ENCODE measurements at places on chromosomes 4 and X. TPM values are rescaled to one million over a fixed set of nuclear protein-coding genes. Genes with fewer than 3 reads are reported as not detected.

DNA sequence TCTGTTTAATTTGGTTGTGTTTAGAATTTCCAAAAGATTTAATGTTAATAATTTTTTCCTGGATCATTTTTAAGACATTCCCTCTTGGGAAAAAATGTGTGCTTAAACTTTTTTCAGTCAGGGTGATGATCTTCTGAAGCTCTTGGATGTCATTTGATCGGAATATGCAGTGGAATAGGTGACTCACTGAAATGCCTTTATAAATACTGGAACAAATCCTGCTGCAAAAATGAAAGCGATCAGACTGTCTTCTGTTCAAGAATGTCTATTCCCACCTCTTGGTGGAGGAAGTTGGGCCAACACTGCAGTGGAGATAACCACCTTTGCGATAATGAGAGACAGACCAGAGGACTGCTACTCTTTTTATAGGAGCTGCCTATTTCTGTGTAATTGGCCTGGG, 46.7 kb downstream of the LARP1B start:
- DNase-seq: no peak

DNA sequence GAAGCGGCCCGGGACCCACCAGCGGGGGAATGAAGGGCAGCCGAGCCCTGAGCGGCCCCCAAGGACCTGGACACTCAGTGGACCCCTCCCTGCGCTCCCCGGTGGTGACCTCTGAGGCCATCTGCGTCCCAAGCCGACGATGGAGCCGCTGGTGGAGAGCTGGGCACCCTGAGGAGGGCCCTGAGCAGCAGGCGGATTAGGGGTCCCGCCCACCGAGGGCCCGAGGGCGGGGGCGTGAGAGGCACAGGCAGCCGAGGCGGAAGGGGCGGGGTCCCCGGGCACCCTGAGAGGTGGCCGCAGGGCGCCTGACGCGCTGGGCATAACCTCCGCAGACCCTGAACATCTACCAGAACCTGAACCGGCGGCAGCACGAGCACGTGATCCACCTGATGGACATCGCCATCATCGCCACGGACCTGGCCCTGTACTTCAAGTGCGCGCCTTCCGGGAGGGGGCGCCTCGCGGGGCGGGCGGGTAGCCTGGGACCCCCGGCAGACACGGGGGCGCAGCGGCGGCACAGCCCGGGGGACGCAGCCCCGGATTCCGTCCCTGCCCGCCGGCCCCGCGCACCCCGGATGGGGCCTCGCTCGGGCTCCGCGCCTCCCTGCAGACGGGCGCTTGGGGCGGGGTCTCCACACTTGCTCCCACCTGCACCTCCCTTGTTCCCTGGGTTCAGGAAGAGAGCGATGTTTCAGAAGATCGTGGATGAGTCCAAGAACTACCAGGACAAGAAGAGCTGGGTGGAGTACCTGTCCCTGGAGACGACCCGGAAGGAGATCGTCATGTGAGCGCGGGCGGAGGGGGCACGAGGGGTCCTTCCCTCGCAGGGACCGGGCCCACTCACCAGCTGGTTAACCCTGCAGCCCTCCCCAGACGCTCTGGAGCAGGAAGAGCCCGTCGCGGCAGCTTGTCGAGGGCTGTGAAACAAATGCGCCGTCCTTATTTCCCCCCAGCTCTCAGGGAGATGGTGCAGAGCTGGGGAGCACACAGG, 10.3 kb downstream of the ATP5ME start:
- DNase-seq: peak; percentile 64

DNA sequence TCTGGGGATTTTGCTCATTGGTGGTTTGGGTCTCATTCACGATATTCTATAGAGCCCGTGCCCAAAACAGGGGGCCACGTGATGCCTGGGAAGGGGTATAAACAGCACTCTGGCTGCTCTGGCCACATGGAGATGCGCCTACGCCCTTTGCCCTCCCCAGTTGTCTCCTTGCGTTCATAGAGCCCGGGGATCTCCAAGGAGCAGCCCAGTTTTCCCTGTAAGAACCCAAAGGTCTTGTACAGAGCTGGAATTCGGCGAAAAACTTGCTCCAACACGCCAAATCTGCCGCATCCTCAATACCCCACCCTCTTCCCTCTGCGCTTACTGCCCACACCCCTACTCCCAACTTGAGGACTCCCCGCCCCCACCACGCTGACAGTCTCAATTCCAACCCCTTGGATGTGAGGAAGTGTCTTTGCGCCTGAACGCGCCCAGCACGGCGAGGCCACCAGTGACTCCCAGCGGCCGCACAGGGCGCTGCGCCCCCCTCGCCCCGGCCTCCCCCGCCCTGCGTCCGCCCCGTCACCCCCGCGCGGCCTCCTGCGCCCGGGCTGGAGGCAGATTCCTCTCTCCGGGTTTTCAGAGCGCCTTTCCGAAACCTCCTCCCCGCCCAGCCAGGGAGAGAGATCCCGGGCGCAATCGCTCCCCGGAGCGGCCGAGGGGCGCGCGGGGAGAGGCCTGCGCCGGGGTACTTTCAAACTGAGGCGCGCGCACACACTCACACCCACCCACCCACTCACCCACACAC, at the start of gene NHS:
NHS (plus strand) TSS at position 582 of the 748 bp plus-strand sequence. CDS start 558 bp downstream, outside the sequence.
- peak; percentile 72 for DNase-seq

- DNase-seq: no peak
Measured at GRCh38 chrX:20015945-20016615, 25.2 kb upstream of the BCLAF3 start.

GRCh38 chr4:132958457-132959263, 190.4 kb upstream of the PCDH10 start:
- no peak for DNase-seq

DNA sequence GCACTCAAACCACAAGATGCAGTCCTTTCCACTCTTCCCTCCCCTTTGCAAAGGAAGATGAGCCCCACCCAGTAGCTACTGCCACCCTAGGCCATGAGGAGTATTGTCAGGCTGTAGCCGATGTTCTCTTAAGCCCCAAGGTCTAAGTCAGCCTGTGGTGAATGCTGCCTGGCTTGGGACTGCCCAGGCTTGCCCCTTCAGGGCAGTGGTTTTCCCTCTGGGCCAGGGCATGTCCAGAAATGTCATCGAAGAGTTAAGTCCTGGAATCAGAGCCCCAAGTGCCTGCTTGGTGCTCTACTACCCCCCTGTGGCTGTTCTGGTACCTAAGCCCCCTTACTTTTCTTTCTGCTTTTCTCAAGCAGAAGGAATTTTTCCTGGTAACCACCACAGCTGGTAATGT, 11.8 kb upstream of the PGK1 start:
- DNase-seq: no peak

DNA sequence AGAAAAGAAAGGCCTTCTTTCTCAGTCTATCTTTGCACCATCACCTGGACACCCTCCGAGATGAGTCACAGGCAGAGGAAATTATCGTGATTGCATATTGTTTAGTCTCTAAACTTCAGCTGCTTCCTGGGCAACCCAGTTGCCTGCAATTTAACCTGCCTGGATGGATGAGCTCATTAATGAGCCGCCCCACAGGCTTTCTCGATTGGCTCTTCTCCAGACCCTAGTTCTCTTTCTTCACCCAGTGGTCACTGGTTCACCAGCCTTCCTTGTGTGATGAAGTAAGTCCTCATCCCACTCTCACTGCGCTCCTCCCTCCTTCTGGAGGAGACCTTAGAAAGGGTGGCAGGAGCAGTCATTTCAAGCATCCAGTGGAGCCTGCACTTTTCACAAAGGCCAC, 94.4 kb downstream of the SOWAHB start:
- no peak for DNase-seq

DNA sequence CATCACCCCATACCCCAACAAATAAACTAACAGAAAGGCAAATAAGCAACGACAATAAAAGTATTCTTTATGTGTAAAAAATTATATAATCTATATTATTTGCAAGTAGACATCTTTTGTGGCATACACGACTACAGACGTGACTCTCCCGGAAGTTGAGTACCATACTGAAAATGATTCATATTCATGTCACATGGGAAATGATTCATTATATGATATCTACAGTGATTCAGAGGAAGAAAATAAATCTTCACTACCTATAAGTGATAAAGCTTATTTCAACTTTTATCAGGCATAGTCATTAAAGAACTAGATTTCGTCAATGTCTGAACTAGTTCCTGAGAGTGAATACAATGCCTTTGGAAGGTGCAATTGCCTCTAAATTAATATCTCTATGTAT, 4.6 kb upstream of the ANTXR2 start:
- no peak for DNase-seq

DNA sequence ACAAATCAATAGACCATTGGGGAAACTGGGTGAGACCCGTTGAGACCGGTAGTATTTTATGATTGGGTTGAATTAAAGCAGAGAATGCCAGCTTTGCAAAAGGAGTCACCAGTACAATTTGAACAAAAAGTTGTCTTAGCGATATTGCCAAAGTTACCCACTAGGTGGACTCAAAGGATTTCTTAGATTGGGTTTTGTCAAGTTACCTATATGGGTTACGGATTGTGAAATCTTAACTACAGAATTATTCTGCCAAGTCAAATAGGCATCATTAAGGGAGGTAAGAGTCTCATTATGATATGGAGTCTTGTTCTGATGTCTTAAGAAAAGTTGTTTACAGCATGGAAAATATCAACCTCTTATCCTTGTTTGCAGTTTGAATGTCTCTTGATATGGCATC, 15.0 kb upstream of the CT47A1 start:
- no peak for DNase-seq

DNA sequence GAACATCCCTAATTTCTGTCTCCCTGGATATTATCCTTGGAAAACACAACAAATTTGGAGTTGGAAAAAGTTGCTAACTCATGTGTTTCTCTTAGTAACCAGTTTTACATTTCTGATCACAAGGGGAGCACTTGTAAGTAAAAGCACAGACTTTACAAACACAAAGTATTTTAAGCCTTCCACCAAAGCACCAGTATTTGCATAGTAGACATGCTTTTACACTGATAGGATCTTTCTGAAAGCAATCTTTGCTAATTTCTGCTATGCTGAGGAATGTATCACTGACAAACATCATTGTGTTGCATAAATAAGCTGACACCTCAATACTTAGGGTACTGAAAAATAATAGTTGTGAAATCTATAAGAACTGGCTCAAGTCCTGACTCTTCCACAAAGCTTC, 100.6 kb downstream of the MID1 start:
- no peak for DNase-seq

- no peak for DNase-seq
Measured at GRCh38 chr4:114021451-114021850, 42.0 kb upstream of the ARSJ start.

- DNase-seq: no peak
Measured at GRCh38 chr4:38080061-38080974, 120.1 kb downstream of the PTTG2 start.

GRCh38 chr4:170007113-170007512, 19.1 kb downstream of the MFAP3L start:
- no peak for DNase-seq

GRCh38 chr4:90190525-90190924, 63.3 kb downstream of the CCSER1 start:
- DNase-seq: no peak

DNA sequence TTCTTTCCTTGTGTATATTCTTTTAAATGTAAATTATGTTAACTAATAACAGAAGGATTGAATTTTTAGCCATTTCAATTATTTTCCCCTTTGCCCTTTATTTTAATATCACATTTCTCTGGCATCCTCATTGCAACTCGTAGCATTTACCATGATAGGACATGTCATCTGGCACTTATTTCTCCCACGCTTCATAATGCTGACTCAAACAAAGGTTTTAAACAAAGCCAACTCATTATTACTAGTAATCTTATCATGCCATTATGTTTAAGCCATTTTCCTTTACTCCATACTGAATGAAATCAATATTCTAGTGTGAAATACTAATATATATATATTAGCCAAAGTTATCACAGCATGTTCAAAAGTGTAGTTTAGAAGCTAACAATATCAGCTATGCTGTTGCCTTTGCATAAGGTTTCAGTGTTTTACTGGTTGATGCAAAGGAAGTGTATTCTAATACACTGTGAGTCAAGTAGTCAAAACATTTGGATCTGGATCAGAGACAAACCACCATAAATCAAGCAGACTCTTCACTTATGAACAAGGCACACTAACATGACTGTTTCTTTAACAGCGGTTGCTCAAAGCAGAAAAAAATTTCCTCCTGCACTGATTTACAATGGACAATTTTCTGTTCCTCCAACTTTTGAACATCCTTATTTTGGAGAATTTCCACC, 281.6 kb downstream of the SLC7A11 start:
- DNase-seq: peak; percentile 22

DNA sequence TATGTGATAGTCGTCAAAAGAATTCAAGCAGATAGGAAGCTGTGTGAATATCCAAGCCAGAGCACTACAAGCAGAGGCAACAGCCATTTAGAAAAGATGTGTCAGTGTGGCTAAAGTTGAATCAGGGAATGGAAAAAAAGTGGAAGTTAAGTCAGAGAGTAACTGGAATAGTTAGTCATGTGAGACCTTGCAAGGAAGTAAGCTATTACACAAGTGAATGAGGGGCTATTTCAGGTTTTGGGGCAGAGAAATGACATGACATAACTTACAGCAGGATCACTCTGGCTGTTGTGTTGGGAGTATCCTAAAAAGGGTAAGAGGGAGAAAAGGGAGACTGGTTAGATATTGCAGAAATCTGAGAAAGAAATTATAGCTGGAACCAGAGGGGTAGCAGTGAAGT, 236.6 kb upstream of the PCDH18 start:
- DNase-seq: no peak

GRCh38 chr4:14267373-14268060, 640.0 kb upstream of the BOD1L1 start:
- no peak for DNase-seq

DNA sequence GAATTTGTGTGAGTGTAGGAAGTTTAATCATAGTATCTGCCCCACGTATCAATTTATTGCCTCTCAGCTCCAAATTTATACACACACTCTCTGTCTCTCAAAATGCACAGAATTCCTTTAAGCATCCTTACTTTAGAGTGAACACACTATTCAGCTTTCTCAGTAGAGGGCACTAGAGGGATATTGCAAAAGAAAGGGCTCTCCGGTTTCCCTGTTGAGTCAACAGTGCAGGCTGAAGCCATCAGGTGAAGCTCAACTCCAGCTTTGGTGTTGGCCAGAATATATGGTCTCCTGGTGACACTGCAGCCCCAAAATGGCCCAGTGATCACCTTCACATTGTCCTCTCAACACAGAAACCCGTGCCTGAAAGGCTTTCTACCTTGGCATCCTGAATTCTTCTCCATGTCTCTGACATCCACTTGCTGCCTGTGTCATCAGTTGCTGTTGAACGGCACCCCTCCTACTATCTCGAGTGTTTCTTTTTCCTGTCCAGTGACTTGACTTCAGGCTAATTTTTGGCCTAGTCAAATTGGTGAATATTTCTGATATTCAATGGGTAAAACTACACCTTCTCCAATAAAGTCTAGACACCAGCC, 670.5 kb downstream of the GABRG1 start:
- peak; percentile 28 for DNase-seq

GRCh38 chr4:14359991-14360390, 642.3 kb upstream of the CPEB2 start:
- no peak for DNase-seq

The RPS6KA6 gene
- polyA plus RNA-seq: 9.4 TPM

The ARMCX1 gene
- polyA plus RNA-seq: 61.3 TPM

The SPOCK3 gene
- 2.0 TPM for polyA plus RNA-seq

The CSAG1 gene
- not detected for polyA plus RNA-seq

The APELA gene
- 0.23 TPM for polyA plus RNA-seq

The IQSEC2 gene
- 15.7 TPM for polyA plus RNA-seq

The CPE gene
- 172 TPM for polyA plus RNA-seq

The ADH6 gene
- polyA plus RNA-seq: 17.4 TPM

The FAM133A gene
- polyA plus RNA-seq: 0.10 TPM

The FGF16 gene
- polyA plus RNA-seq: 0.38 TPM

The LDB2 gene
- 86.8 TPM for polyA plus RNA-seq
